ENCODE measurements at places on chromosomes 11 and 22.
A peak's percentile ranks its signal among the peaks of the same experiment; 100 is the strongest.

GRCh38 chr11:63080682-63081081 is 63.3 kb downstream of the SLC22A24 start:
- no peak for DNase-seq

- no peak for DNase-seq
Observed at GRCh38 chr11:119052163-119052814, 4.7 kb downstream of the HYOU1 start.

DNA sequence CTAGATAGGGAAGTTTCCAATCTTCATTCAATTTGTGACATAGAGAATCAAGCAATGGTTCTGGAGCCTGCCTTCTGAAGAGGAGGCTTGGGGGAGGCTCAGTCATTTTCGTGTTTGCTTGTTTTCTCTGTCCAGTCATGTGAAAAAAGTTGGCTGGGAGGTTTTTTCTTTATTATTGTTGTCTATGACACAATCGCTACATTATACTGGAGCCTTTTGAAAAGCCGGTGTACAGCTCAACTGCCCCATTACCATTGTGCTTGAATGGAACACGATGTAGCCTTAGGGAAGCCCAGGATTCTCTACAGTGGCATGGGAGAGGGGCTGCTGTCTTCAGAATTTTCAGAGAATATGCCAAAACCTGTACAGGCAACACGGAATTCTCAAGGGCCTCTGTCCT is 57.9 kb upstream of the NCAM1 start:
- no peak for DNase-seq

GRCh38 chr11:81596704-81597103 is 1137.0 kb downstream of the FAM181B start:
- peak; percentile 6 for DNase-seq

GRCh38 chr11:65802841-65803240 is 16.0 kb downstream of the OVOL1 start:
- DNase-seq = no peak

DNA sequence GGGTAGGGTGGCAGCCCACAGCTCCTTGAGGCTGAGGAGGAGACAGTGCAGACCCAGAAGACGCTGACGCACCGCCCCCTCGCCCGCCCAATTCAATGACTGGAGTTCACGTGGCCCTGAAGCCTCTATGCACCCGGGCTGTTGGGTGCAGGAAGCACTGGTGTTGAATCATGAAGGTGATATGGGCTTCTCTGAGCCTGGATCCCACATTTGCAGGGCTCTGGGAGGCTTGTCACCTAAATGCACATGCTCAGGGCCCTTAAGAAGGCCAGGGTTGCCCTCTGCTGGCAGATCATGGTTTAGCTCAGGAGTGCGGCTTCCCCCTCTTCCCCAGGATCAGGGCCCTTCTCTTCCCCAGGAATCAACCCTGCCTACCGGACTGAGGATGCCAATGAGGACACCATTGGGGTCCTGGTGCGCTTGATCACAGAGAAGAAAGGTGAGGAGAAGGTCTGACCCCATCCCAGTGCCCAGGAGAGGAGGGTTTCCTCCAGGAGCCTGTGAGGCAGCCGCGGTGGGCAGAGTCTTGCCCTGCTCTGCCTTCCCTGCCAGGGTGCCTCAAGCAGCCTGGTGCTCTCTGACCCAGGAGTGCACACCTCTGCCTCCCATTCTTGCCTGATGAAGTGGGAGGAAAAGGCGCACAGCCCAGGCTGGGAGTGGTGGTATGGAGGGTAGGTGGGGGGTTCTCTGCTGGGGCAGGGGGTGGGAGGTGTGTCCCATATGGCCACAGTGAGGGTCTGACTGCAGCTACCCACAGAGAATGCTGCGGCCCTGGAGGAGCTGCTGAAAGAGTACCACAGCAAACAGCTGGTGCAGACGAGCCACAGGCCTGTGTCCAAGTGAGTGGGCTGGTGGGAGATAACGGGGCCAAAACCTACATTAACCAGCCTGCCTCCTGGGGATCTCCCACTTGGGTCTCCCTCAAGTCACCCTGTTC is 17.5 kb downstream of the RELT start:
- DNase-seq = peak; percentile 68

GRCh38 chr11:13140873-13141655 is 131.9 kb downstream of the RASSF10 start:
- DNase-seq = no peak

GRCh38 chr11:61963016-61963281 is 4.5 kb downstream of the FTH1 start:
- no peak for DNase-seq

DNA sequence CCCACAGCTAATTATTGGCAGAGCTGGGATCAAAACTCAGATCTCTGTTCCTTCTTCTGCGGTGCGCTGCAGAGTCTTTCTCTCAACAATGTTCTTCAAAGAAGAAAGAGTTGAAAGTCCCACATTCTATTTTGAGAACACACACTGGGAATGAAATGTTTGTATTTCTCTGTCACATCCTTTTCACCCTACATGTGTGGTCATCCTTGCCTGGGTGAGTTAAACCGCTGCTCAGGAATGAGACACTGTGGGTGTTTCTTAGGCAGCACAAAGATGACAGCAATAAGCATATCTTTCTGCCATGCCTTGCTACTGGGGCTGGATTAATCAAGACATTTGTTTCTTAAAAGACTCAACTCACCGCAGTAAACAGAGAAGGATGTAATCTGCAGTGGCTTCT is 222.6 kb downstream of the LARGE1 start:
- DNase-seq = no peak

DNA sequence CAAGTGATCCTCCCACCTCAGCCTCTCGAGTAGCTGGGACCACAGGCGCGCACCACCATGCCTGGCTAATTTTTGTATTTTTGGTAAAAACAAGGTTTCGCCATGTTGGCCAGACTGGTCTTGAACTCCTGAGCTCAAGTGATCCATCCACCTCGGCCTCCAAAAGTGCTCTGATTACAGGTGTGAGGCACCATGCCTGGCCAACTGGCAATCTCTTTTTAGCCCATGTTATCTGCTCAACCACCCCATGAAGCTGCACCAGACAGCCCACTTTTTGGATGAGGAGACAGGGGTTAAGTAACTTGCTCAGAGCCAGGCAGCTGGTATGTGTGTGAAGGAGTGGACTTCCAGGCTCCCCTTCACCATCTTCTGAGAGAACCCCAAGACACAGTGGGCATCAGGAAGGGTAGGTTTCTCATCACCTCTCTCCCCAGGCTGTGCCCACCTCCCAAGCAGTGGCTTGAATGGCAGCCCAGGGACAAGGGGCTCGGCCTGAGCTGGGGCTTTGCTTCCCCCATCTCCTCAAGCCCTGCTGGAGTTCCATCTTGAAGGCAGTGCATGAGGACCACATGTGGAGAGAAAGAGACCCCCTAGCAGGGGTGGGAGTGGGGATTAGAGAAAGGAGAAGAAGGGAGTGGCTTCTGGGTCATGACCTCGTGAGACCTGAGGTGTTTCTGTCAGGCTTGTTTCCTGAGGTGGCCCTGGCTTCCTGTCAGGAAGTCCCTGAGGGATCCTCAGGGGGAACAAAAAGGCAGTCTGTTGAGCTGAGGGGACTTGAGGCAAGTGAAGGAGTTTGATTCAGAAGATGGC is 87.5 kb upstream of the PARVA start:
- DNase-seq = no peak

DNA sequence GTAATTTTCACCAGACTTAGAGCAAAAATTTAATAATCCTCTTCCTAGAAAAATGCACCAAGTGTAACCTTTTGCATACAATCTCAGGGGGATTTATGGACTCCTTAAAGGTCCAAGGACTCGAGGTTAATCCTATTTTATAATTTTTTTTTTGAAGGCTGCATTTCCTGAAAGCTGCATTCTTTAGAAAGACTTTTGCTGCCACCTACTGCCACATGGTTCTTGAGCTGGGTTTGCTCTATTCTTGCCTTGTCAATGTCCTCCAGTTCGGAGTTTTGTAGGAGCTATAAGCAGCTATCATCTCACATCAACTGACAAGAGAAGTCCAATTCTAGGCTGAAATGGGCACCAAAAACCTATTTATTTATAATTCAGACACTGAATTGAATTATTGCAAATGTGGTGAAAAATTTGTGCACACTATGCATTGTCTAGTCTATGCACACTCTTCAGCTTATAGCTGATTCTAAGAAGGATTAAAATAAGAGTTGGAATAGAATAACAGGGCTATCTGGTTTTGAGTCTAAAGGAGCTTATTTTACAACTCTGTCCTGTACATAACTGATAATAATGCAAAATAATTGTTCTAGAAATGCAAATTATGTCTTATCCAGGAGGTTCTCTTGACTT is 31.3 kb downstream of the TRAF6 start:
- no peak for DNase-seq

- no peak for DNase-seq
Observed at GRCh38 chr11:103703954-103704353, 332.5 kb upstream of the DDI1 start.

- DNase-seq = no peak
Observed at GRCh38 chr11:34583818-34584217, 37.1 kb upstream of the EHF start.

GRCh38 chr11:84165139-84165538 is 879.0 kb upstream of the CCDC90B start:
- DNase-seq = no peak

- no peak for DNase-seq
Observed at GRCh38 chr11:119790476-119790875, 61.5 kb upstream of the NECTIN1 start.

DNA sequence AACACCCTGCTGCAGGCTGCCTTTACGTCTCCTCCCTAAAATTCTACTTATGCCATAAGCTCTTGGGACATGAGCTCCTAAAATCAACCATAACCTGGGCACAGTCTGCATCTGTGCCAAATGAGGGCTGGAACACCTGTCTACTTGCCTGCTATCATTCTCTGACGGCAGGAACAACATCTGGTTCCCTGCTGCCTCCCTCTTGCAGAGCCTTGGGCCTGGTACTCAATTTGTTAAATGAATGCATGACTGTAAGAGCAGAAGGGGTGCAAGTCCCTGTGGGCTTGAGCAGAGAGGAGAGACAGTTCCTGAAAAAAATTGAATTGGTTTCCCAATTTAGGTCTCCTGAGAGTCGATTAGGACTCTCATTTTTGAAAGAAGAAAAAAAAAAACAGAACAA is 66.7 kb upstream of the CSNK2A3 start:
- DNase-seq = no peak

DNA sequence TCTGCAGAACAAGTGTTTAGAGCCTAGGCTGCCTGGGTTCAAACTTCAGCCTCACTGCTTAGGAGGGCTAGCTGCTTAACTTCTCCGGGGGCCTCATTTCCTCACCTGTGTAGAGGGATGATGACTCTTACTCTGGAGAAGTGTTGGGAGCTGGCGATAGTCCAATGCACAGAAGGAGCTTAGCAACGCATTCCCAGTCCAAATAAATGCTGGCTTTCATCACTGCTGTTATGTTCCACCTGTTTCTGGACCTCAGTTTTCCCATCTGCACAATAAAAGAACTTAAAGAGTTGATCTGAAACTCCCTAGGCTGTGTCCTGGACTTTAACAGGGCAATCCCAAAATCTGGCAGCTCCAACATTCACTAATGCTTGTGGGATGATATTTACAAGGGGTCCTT is 337.8 kb downstream of the MIAT start:
- no peak for DNase-seq

- no peak for DNase-seq
Observed at GRCh38 chr11:11016068-11016467, 158.2 kb upstream of the ZBED5 start.

DNA sequence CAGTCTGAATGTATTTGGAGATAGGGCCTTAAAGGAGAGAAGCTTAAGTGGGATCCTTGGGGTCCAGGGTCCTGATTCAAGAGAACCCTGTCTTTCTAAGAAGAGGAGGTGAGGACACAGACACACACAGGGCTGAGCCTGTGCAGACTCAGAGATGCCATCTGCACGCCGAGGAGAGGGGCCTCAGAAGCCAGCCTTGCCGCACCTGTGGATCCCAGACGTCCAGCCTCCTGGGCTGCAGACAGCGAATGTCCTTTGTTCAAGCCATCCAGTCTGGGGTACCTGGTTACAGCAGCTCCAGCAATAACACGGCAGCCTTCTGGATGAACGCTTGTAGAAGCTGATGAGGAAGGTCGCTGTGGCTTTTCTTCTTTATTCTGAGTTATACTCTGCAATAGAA is 1086.1 kb downstream of the BRD1 start:
- DNase-seq = no peak

DNA sequence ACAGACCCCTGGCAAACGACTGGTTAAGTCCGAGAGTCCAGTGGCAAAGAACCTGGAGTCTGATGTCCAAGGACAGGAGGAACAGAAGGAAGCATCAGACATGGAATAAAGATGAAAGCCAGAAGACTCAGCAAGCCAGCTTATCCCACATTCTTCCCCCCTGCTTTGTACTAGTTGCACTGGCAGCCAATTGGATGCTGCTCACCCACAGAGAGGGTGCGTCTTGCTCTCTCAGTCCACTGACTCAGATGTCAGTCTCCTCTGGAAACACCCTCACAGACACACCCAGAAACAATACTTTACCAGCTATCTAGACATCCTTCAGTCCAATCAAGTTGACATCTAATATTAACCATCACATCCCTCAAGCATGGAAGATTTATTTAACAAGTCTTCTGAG is 1265.8 kb upstream of the CNTN5 start:
- no peak for DNase-seq

GRCh38 chr11:31441296-31441695 is 68.1 kb downstream of the IMMP1L start:
- DNase-seq = no peak

GRCh38 chr22:29154364-29155048 is 51.2 kb upstream of the EMID1 start:
- DNase-seq = peak; percentile 16

- DNase-seq = no peak
Observed at GRCh38 chr11:83643115-83643514, 356.9 kb upstream of the CCDC90B start.

DNA sequence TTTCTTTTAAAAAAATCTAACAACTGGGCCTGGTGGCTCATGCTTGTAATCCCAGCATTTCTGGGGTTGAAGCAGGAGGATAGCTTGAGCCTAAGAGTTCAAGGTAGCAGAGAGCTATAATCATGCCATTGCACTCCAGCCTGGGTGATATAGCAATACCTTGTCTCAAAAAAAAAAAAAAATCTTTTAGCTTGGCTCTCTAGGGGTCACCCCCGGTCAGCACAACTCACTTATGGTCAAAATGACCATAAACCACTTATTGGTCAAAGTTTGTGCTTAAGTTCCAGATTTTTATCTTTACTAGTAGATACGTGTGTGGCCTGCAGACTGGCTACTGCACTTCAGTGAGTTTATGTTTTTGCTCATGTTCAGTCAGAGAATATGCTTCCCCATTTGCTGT is 6.3 kb upstream of the SPDYC start:
- no peak for DNase-seq

DNA sequence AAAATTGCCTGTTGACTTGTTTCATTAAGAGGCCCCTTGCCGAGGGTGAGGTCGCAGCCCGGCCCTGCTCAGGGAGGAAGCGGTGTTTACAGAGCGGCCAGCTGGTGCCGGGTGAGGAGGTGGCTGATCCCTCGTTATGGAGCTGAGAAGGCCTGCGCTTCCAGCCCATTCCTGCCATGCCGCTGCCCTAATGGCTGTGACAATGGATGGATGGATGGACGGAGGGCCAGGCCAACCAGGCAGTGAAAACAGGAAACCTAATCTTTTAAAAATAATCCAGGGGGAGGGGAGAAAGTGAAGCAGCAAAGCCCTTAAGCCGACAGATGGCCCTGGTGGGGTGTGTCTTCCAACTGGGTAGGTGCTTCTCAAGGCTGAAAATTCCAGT is 38.5 kb downstream of the BCR start:
- DNase-seq = peak; percentile 77
